Thymus (tissue), 14 donors: ENCODE measurements at places on chromosomes 6 and 20. TPM values are rescaled to one million over a fixed set of nuclear protein-coding genes. Genes with fewer than 3 reads are reported as not detected.

The ADIG gene
- not detected for polyA plus RNA-seq

The AVP gene
- 5.2 TPM for polyA plus RNA-seq

The CDH4 gene
- polyA plus RNA-seq: 0.34 TPM

The TGM3 gene
- 0.66 TPM for polyA plus RNA-seq

The EPM2A gene
- polyA plus RNA-seq: 9.3 TPM

The TRIM15 gene
- 0.59 TPM for polyA plus RNA-seq

The GSTA3 gene
- polyA plus RNA-seq: not detected

The ADGRF1 gene
- 0.66 TPM for polyA plus RNA-seq

The FBXO5 gene
- 6.4 TPM for polyA plus RNA-seq

The TPBG gene
- polyA plus RNA-seq: 21.8 TPM

The GJA10 gene
- polyA plus RNA-seq: not detected

The BTNL2 gene
- not detected for polyA plus RNA-seq

The PRDM13 gene
- polyA plus RNA-seq: under 0.01 TPM

The COL21A1 gene
- 3.5 TPM for polyA plus RNA-seq

The CRISP2 gene
- polyA plus RNA-seq: 0.14 TPM

The SOBP gene
- polyA plus RNA-seq: 4.2 TPM

The PLN gene
- 34.1 TPM for polyA plus RNA-seq

The SIRPD gene
- 0.46 TPM for polyA plus RNA-seq
